ENCODE measurements at places on chromosomes 2 and 18.
A peak's percentile ranks its signal among the peaks of the same experiment; 100 is the strongest.

DNA sequence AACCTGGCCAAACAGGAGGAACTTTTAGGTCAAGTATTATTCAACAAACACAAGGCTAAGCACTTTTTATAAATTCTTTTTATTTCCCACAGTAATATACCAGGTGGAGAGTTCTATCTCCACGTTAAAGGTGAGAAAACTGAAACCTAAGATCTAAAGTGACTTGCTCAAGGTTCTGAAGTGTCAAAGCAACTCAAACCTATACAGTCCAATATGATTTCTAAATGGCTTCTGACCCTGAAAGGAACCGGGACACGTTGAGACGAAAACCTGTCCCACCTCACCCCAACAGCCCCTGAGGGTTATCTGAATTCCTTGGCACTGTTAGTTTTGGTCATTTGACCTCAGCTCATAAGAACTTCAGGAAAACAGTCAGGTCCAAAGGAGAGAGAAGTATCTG, 814.5 kb upstream of the LRATD1 start:
- no peak for DNase-seq

- DNase-seq = peak; percentile 57
Measured at GRCh38 chr2:30026091-30027055, 105.0 kb upstream of the ALK start.

GRCh38 chr2:61117534-61117933, 44.5 kb upstream of the C2orf74 start:
- peak; percentile 19 for DNase-seq

DNA sequence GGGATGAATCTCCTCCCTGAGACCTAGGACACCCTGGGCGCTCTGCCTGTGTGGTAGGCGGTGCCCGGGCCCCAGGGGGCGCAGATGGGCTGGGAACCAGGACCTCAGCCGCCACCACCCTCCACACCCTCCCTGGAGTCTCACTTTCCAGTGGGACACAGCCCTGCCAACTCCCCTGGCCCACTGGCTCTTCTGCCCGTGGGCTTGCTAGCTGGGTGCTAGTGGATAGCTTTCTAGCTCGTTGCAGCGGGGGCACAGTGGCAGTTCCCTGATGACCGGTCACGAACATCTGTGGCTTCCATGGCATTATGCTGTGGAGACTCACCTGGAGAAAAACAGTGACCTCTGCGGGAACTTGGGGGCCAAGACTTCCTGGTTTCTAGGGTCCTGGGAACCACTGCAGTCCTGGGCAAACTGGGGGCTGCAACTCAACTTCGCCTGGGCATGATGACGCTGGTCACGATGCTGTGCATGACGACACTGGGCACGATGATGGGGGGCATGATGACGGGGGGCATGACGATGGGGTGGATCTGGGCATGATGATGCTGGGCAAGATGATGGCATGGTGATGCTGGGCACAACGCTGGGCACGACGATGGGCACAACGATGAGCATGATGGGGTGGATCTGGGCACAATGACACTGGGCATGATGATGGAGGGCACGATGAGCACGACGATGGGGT, 31.0 kb upstream of the ALLC start:
- DNase-seq = no peak

All from fibroblast of mammary gland (primary cell).